ENCODE measurements at places on chromosomes 6 and 20.
A peak's percentile ranks its signal among the peaks of the same experiment; 100 is the strongest.

- DNase-seq: no peak
Measured at GRCh38 chr20:38700926-38701325, 23.4 kb upstream of the SLC32A1 start.

- no peak for DNase-seq
Measured at GRCh38 chr6:35425284-35425683, 26.9 kb upstream of the FANCE start.

- DNase-seq: no peak
Measured at GRCh38 chr6:71347119-71347518, 58.5 kb downstream of the OGFRL1 start.

GRCh38 chr6:89002523-89002922 is 39.1 kb upstream of the RNGTT start:
- DNase-seq: no peak

GRCh38 chr6:56291302-56291917 is 44.0 kb upstream of the COL21A1 start:
- DNase-seq: no peak

DNA sequence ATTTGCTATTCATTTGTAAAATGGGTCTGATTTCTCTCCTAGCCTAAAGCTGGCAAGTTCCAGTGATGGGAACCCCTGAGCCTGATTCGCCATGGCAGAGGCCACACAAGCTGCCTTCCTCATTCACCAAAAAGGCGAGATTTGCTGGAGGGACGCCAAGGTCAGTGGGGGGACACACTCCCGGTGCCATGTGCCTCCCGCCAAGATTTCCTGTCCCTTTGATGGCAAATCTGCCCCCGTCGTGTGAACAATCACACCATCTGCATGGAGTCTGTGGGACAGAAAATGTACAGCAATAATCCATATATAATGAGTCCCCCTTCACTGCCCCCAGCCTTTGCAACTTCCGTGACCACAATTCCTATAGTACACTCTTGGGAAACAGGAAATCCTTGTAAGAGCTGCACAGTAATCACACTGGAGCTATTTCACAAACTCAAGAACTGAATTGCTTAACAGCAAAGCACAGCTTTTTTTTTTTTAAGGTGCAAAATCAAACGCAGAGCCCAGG is 15.7 kb upstream of the IGF2R start:
- no peak for DNase-seq

DNA sequence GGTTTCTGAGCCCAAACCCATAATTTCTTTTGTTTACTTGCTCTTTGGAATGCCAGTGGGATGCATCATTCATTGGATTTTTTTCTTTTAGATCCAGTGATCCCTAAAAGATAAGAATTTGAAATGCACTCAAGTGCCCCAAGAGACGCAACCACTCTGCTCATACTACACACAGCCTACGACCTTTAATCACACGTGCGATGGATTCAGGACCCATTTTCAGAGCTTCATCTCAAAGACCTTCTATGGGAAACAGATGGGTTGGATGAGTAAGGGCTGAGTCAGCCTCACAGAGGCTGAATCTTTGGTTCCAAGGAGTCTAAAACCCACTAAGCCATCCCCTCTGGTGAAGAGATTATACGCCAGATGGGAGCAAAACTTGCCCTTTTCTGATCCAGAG is 265.5 kb upstream of the EXOC2 start:
- DNase-seq: no peak

GRCh38 chr6:42093582-42094329 is 43.4 kb downstream of the TAF8 start:
- DNase-seq: no peak

DNA sequence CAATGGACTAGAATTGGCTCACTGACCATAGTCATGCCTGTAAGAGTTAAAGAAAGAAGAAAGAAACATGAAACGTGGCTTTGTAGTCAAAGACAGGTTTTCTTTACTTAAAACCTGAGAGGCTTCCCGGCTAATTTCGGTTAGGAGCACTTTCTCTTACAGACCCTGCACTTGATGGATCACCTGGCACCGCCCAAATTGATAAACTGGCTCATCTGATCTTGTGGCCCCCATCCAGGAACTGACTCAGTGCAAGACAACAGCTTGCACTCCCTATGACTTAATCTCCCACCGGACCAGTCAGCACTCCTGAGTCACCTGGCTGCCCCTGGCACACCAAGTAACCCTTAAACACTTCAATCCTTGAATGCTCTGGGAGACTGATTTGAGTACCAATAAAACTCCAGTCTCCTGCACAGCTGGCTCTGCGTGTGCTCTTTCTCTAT is 12.3 kb downstream of the TMEM14B start:
- peak; percentile 88 for DNase-seq

DNA sequence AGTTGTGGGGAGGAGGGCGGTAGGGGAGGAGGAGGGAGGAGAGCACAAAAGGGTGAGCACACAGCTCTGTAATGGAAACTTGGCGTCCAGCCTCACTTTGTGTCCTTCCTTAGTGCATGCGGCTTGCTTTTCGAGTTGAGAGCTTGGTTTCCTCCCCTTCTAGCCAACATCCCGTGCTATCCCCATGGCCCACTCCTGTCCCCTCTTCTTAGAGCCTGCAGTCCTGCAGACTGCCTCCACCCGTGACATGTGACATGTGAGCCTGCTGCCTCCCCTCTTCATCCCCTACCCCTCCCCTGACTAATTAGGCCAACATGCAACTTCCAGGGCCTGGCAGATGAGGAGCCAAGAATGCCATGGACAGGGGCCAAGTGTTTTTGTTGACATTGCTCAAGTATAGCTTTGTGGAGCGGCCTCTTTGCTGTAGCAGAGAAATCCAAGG is 63.2 kb downstream of the SLC24A3 start:
- no peak for DNase-seq

GRCh38 chr20:56634307-56634706 is 5.2 kb downstream of the TFAP2C start:
- no peak for DNase-seq

DNA sequence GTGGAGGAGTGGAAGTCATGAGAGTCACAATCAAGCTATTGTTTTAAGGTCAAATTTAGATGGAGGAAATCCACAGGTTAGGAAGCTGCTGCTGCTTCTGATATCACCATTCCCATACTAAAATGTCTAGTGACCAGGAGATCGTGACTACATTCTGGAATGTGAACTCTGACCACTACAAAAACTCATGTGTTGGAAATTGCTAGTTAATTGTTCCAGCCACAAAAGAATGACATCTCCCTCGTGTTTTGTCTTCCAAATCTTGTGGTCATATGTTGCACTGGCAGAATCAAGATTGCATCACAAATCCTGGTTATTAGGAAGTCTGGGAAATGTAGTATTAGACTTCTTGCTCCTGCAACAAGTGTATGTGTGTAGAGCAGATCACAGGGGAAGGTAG is 441.9 kb downstream of the CD109 start:
- DNase-seq: no peak

DNA sequence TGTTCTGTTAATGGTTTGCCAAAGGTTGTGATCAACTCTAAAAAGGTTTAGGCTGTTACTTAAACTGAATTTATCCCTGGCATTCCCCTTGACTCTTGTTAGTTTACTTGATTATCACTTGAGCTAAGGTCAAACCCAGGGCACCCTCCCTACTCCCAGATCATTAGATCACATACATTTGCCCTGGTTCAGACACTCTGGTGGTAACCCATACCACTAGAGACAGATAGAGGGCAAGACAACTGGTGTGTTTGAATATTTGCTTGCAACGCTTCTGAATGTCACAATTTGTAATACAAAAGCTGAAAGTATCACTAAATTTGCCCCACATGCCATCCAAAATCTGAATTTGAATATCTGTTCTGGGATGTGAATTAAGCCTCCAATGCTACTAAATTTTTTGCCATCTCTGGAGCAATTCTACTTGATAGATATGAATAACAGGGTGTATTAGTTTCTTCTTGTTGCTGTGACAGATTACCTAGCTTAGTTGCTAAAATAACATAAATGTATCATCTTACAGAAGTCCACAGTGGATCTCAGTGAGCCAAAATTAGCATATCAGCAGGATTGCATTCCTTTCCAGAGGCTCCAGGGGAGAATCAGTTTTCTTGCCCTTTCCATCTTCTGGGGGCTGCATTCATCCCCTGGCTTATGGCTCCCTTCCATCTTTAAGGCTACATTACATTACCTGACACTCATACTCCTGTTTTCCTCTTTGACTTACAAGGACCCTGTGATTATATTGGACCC is 45.4 kb downstream of the FIG4 start:
- no peak for DNase-seq

DNA sequence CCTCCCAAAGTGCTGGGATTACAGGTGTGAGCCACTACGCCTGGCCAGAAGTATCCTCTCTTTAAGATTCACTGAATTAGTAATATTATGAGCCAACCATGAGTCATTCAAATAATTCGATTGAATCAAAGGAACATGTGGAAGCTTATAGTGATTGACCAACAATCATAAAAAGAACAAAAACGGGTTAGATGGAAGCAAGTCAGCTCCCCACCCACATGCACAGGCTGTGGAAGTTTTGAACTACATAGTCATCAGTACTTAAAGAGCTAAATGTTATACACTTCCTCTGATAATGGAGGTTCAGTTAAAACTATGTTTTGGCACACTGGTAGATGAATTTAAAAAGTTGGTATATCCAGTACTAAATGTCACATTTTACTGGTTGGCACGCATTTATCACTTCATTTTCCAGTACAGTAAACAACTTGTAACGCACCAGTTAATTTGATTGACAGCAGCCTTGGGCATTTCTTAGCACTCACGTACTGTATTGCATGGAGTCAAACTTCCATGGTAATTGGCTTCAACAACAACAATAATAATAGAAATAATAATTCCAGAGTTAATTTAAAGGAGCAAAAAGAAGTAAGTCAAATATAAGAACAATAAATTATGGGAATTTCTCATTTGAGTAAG is 1107.3 kb upstream of the MAP3K7 start:
- no peak for DNase-seq

DNA sequence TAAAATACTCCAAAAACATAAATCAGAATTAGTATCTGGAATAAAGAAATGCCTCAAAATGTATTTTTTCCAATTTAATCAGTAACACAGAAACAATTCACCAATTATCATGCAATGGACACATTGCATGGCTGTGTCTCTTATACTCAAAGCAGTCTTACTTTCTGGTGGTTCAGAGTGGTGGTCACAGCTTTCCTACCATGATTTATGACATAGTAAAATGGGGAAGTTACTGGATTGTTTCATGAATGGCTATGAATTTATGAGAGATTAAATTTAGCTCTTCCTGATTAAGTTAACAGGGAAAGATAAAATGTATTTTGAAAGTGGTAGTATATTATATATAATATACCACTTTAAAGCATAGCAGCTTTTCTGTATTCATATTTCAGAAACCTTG is 331.5 kb upstream of the MAP3K7 start:
- no peak for DNase-seq

GRCh38 chr20:46648903-46649649 is 2.2 kb downstream of the SLC13A3 start:
- no peak for DNase-seq

- no peak for DNase-seq
Measured at GRCh38 chr20:9574776-9575175, 60.4 kb downstream of the LAMP5 start.

DNA sequence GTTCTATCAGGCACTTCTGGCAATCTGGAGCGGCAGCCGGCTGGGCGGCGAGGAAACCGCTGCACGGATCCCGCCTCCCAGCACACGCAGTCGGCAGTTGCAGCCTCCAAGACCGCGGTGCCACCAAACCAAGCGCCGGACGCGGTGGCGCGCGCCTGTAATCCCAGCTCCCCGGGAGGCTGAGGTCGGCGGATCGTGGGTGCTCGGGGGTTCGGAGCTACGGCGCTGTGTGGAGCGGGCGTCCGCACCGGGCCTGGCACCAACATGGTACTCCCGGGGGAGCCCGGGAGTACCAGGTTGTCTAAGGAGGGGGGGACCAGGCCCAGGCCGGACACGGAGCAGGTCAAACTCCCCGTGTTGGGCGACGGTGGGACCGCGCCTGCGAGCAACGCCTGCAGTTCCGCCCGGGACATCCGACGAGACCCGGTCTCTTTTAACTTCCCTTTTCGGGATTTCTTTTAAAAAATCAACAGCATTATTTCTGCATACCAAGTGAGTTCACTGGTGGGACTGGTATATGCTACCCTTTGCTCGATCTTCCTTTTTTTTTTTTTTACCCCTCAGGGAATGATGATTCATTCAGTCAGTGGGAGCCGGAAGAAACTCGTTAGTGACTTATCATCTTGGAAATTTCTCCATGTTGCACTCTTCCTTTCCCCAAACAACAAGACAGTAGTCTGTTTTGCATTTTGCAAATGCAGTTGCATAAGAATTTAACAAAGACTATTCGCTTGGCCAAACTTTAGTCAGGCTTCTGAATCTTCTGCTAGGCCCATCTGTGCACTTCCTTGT is 27.6 kb downstream of the ZNF311 start:
- no peak for DNase-seq

- no peak for DNase-seq
Measured at GRCh38 chr6:39428152-39428551, 105.7 kb upstream of the KCNK16 start.

- no peak for DNase-seq
Measured at GRCh38 chr6:50979171-50979525, 160.5 kb downstream of the TFAP2B start.

DNA sequence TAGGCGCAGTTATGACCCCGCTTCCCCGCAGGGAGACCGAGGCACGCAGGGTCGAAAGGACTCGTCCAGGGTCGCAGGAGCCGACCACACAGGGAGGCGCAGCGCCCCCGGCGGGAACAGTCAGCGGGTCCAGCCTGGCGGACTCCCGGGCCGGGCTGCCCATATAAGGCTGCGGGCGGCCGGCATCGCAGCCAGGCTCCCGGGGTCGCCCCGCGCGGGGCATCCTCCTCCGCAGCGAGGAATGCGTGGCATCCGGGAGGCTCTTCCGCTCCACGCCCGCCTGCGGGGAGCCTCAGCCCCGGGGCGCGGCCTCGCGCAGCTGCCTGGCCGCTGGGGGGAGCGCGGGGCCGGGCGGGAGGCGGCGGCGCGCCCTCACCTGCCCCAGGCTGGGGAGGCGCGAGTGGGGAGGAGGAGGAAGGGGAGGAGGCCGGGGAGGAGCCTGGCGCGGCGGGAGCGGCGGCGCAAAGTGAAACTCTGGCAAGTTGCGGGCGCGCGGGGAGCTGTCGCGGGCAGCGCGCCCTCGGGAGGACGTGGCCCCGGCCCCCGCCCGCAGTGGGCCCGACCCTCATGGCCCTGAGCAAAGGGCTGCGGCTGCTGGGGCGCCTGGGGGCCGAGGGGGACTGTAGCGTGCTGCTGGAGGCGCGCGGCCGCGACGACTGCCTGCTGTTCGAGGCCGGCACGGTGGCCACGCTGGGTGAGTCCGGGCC is at the start of gene SYNJ2:
TSS of gene SYNJ2 (plus strand) at position 469 of the 707 bp plus-strand sequence. CDS start at position 568, 99 bp downstream.
- DNase-seq: no peak

DNA sequence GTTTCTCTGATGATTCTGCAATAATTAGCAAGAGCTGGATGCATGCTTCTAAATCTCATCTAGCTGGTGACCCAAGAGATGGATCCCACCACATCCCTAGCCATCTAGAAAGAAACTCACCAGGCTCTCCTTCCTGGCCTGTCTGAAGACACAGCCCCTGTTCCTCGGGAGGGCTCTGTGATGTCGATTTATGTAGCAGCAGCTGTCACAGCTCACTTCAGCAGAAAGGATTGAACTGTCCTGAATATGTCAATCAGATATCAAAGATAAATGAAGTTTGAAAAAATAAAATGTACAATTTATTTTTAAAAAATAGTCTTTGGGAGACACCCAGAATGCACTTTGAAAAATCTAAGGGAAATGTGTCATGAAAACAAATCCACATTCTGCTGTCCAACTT is 67.3 kb upstream of the TSHZ2 start:
- no peak for DNase-seq

All from Panc1 (cell line).